Stimulated activated CD8-positive, alpha-beta memory T cell treated with anti-CD3 and anti-CD28 coated beads, Interleukin-7, amount 100 ng/mL, for 1 hour (primary cell): ENCODE measurements at places on chromosomes 3 and 15.

GRCh38 chr3:72129501-72130094, 344.6 kb upstream of the PROK2 start:
- DNase-seq: no peak

- no peak for DNase-seq
Observed at GRCh38 chr3:44365952-44366351, 27.4 kb downstream of the TCAIM start.

GRCh38 chr15:68045289-68046265, 8.5 kb upstream of the PIAS1 start:
- DNase-seq: no peak

GRCh38 chr3:185959609-185960521, 22.1 kb upstream of the TRA2B start:
- no peak for DNase-seq

DNA sequence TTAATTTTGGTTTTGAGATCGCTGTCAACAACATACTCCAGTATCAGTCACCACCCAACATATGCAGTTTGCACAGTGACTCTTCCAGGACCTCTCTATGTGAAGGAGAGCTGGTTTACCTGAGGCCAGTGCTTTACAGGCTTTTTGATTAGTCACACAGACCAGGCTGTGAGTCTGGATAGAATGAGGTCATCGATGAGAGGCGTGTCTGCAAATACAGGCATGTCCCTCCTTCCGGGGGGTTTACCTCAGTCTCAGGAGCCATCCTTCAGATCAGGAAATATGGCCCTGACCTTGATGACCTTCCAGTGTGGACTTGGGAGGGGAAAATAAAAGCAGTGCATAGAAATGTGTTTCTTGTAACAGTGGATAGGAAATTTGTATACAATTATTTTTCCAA, 46.9 kb downstream of the KBTBD12 start:
- DNase-seq: no peak

DNA sequence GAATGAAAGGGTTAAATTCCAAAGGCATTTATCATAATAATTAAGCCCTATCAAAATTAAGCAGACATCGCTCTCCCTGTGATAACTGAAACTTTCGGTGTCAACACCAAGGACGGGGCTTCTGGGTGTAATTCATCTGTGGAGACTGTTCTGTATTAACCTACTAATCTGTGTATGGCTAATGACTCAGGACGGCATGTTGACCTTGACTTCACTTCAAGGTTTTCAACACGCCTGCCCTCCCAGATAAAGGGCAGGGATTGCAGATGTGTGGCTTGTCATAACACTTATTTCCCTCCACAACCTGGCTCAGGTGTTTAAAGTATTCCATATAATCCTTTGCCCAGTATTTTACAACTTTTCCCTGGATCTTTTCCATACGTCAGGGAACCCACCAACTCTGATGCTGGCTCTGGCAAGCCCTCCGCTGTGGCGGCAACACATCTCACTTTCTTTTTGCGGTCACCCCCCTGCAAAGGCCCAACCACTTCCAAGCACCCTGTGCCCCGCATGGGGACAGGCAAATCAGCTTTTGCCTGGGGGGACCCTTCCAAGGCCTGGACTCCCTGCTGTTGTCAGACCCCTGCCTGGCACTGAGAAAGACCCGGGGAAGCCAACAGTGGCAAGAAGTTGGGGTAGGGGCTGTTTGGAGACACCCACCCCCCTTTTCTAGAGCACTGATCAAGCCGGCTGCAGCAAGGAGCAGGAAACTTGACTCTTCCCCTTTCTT, 93.2 kb upstream of the MEF2A start:
- DNase-seq: no peak

DNA sequence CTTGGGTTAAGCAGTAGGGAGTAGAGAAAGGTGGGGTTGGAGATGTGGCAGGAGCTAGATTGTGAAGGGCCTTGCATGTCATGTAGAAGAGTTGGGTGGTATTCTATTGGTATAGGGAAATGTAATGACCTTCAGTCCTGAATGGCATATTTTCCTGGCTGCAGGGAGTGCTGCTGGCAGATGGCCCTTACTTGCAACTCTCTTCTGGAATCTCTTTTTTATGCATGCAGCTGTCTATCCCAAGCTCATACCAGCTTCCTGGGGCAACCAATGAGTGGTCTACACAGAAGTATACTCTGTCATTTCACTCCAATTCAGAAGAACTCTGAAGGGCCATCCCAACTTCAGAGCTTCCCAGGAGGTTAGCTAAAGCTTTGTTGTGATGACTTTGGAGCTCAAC, 144.7 kb upstream of the ANKRD28 start:
- no peak for DNase-seq

DNA sequence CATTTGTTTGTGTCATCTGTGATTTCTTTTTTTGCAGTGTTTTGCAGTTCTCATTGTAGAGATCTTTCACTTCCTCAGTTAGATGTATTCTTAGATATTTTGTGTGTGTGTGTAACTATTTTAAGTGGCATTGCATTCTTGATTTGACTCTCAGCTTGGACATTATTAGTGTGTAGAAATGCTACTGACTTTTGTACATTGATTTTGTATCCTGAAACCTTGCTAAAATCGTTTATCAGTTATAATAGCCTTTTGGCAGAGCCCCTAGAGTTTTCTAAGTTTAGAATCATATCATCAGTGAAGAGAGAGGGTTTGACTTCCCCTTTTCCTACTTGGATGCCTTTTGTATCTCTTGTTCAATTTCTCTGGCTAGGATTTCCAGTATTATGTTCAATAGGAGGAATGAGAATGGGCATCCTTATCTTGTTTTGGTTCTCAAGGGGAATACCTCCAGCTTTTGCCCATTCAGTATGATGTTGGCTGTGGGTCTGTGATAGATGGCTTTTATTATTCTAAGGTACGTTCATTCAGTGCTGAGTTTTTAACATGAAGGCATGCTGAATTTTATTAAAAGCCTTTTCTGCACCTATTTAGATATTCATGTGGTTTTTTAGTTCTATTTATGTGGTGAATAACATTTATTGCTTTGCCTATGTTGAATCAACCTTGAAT, 211.7 kb downstream of the MBNL1 start:
- no peak for DNase-seq

DNA sequence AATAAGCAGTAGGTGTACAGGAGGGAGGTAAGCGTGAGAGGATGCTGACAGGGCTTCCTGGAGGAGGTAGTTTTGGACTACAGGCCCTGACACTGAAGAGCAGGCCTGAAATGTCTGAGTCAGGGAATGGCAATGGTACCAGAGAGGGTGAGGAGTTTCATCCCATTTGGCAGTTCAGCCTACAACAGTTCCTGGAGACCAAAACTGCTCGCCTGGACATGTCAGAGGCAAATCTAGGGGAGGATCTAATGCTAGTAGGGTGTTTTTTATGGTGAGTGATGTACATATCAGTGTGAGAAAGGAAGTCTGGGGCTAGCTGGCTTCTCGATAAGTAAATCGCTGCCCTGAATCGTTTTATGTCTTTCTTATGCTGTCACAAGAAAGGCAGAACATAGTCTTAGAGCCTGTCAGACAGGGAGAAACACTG, 13.8 kb upstream of the TNFSF10 start:
- DNase-seq: no peak

GRCh38 chr3:152472672-152472954, 203.9 kb downstream of the MBNL1 start:
- no peak for DNase-seq

DNA sequence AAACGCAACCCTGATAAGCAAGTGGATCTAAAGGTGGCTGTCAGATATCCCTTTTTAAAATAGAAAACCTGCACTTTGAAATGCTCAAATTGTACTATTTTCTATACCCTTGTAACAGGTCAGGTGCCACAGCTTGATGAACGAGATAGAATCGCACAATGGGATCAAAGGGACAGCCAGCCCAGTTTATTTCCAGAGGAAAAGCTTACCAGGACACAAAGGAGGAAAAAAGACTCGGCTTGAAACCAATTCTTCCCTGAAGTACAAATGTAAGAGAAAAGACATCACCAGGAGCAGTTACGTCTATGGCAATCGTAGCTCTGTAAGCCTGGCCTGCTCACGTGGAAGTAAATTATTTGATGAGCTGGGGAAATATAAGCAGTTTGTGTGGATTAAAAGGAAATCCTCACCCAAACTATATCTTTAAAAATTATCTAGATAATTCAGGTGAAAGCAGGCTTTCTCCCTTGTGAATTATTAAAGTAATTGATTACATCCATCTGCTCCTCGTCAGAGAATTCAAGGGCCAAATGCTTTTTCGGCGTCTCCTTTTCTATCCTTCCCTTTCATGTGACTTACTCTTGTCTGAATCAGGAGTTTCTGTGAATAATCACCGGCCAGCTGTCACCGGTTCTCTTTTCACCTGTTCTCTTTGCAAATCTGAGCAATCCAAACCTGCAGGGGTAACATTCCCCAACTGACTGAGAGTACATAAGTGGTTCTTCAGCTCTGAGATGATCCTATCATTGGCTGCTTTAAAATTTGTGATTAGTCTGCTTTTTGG, 339.2 kb upstream of the ONECUT1 start:
- DNase-seq: no peak

GRCh38 chr3:2156244-2156847, 57.7 kb downstream of the CNTN4 start:
- no peak for DNase-seq

DNA sequence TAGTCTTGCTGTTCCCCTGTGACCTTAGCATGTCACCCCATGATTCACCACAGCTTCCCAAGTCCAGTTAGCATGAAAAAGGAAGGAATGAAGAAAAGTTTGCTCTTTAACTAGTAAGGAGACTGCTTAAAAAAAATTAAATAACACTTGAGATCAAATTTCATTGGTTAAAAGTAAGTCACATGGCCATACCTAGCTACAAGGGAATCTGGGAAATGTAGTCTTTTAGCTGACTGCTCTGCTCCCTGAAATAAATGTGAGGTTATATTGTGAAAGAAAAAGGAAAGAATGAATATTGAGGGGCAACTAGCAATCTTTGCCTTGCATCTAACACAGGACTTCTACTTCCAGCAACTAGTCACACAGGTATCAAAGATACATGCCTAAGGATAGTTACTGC, 84.7 kb upstream of the LRRN1 start:
- DNase-seq: no peak

DNA sequence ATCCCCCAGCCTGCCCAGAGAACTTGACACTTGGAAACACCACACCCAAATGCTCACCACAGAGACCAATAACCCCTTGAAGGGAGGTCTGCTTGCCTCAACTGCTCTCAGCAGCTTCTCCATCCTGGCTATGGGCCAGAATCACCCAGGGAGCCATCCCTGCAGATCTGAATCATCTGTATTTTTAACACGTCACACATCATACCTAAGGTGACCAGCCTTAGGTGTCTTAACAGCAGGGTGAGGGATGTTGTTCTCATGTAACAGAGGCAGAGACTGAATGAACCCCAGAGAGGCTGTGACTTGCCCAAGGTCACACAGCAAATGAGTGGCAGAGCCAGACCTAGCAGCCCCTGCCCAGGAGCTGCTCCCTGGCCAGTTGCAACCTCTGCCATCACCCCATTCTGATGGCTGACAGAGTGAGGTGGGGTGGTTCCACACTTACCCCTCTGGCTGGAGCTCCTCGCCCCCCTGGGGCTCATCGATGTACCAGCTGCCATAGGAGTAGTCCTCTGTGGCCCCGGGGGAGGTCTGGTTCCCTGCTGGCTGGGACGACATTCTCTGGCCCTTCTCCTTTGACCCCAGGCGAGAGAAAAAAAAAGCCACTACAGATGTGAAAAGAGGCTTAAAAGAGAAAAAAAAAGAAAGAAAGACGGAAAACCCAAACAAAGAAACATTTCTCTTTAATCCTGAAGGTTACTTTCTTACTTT, 722 bp downstream of the STRA6 start:
- no peak for DNase-seq

GRCh38 chr15:31135523-31135922, 34.0 kb upstream of the TRPM1 start:
- DNase-seq: no peak

- no peak for DNase-seq
Observed at GRCh38 chr15:48914717-48915116, 36.8 kb downstream of the EID1 start.

DNA sequence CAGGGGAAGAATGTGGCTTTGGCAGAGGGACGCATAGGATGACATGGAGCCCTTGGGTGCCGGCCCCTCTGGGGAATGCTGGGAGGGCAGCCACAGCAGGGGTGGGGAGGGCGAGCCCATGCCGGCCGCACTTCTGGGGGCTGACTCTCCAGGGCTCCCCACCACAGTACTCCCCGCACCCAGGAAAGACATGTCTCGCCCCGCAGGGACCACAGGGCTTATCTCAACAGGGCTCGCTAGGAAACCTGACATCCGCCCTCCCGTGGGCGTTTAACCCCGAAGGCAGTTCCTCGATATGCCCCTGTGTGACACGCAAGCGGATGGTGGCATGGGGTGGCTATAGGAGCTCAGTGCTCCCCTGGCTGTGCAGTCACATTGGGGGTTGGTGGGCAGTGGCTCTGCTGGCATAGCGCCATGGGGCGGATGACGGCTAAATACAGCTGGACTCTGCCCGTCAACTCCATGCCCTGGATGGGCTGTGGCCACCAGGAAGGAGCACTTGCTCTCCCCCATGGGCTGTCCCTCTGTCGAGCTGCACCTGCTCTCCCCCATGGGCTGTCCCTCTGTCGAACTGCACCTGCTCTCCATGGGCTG, 141.4 kb downstream of the ADAMTS17 start:
- no peak for DNase-seq

GRCh38 chr15:57327985-57328471, 48.3 kb upstream of the CGNL1 start:
- no peak for DNase-seq

GRCh38 chr3:116188231-116188785, 257.0 kb downstream of the LSAMP start:
- no peak for DNase-seq

DNA sequence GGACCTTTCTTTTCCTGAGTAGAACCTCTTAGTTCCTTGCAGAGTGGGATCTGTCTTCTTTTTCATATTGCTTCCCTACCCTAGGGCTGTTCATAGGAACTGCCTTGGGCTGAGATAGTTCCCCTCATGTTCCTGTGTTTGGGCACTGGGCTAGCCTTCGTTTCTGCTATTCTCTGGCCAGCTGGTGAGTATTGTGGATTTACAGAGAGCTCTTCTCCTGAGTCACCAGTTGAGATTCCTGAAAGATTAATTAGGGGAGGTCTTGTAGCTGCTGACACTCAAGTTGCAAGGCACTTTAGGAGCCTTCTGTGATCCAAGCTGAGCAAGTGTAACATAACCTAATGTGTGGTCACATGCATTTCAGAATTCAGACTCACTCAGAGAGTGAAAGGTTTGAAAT, 30.7 kb downstream of the CHD2 start:
- no peak for DNase-seq

DNA sequence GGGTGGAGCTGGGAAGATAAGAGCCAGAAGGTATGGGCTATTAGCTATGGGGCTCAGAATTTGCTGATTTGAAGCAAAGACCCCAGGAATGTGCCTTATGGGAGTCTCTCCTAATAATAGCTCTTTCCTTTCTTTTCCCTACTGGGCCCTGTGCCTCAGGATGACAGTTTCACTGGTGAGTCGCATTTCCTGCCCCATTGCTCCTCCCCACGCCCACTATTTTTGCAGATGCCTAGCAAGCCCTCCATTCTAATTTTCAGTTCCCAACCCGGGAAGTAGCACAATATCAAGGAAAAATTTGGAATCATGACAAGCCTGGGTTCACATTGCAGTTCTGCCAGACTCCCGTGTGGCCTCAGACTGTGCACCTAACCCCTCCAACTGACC, 583 bp downstream of the IL17RE start:
- no peak for DNase-seq

- DNase-seq: no peak
Observed at GRCh38 chr3:72041511-72041910, 256.6 kb upstream of the PROK2 start.
